ENCODE measurements at places on chromosomes 6 and 20.

DNA sequence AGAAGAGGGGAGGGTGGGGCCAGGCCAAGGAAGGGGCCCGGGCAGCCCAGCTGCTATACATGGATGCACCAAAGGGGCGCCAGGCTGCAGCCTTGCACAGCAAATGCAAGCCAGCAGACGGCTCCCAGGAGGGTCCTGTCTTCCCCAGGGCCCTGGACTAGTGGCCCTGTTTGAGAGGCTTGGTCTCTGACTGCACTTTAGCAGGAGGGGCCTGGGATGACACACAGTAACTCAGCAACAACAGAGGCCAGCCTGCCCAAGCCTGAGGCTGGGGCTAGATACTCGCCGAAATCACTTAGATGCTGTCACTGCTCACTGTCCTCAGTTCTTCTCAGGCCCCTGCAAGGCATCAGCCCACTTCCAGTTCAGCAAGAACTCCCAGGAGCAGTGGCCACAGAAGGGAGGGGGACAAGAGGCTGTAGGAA is 73.5 kb downstream of the TRAM2 start:
- no peak for DNase-seq

GRCh38 chr6:144769142-144769541 is 484.0 kb downstream of the UTRN start:
- DNase-seq: no peak

DNA sequence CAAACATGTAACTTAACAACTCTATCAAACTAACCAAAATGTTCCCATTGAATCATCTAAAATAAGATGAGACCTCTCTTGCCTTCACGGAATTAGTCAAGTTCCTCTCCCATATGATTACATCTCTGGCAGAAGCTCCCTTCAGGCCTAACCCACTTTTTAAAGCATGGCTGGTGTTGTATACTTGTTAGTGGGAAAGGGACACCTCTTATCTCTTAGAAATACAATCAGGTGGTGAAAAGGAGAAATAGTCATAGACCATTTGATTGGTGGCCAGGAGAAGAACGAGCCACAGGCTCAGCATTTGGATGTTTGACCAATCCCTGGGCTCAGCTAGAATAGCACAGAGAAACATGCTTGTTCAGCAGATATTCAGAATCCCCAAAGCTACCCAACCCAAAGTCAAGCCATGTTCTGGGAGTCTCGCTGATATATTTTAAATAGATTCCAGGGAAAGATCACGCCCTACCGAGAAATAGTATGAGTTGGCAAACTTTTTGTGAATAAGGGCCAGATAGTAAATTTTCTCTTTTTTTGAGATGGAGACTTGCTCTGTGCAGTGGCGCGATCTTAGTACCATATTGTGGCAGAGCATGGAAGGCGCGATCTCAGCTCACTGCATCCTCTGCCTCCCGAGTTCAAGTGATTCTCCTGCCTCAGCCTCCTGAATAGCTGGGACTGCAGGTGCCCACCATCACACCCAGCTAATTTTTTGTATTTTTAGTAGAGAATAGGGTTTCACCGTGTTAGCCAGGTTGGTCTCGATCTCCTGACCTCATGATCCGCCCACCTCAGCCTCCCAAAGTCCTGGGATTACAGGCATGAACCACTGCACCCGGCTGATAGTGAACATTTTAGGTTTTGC is 126.3 kb upstream of the MYLIP start:
- DNase-seq: no peak

DNA sequence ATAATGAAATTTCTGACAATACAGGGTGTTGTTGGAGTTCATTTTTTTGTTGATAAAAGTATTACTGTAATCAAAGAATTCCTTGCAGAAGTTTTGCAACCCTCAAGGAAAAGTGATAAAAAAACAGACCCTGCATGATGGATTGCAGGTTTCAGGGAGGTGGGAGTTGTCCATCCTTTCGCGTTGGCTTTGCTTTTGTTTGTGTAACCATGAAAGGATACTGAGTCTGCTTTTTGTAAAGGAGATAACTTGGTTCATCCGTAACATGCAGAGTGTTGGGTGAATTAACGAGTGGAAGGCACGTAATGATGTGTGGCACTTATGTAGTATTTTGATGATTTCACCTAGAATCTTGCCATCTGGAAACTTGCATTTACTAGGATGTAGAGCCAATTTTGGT is 23.6 kb downstream of the FOXO3 start:
- DNase-seq: no peak

DNA sequence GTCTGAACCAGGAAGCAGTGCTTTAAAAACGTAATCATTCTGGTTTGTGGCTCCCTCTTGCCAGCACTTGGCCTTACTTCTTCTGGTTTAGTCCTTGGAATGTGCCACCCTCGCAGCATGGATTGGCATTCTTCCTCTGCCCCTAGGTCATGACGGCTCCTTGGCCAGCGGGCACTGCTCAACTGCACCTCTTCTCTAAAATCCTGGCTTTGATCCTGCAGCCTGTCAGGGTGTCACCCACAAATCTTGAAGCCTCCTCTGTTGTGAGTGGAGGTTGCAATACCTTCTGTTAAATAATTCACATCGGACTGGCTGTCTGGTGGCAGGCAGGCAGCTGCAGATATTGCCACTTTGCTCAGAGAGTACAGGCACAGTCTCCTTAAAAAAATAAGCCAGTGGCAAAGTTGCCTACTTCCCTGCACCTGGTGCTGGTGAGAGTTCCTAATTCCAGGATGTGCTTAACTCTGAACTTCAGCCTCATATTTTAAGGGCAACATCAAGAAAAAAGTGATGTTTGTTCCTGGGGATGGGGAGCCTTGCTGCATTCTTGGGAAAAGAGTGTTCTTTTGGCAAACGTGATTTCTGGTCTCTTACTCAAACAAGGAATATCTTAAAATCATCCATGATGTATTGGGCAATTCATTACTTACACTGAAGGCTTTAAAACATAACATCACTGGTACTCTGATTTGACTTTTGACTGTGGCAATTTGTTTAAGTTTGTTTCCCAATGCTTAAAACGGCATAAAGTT is 179.8 kb downstream of the FOXA2 start:
- DNase-seq: no peak

DNA sequence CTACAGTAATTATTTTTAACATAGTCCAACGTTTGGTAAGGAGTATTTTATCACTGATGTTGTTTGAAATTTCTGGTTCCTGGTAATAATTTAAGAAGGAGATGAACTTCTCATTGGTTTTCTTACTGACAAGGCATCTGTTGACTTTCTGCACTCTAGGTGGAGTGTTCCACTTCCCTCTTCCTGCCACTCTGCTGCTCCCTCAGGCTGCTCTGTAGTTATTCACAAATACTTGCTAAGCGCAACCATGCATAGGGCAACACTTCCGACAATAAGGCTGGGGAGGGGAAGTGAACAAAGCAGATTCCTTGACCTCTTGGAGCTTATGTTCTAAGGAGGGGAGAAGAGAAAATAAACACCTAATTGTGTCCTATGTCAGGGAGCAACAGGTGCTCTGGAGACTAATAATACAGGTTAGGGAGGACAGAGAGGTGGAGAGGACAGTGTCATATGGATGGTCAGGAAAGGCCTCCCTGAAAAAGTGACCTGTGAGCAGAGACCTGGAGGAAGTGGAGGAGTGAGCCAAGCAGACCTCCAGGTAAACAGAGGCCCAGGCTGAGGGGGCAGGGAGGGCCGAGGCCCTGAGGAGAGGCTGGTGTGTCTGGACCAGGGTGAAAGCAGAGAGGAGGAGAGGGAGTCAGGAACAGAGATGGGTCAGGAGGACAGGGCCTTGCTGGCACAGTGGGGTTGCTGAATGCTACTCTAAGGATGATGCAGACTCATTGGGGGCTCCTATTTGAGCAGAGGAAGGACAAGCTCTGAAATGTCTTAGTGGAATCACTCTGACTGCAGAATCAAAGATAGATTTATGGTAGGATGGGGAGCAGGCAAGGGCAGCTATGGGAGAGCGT is 134.8 kb upstream of the SLC24A3 start:
- no peak for DNase-seq

DNA sequence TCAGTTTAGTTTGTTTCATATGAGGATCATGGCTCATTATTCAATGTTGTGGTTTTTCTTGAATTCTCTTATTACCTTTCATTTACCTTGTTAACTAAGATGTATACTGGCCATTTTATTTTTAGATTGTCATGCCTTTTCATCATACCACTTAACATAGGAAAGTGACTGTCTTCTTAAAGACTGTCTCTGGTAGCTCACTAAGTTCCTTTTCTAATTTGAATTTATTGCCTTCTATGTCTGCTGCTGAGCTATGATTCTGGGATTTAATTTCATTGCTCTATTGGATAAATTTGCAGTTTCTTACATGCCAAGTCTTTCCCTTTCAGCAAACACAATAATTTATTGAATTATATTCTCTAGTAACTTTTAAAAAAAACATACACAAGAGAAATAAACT is 49.5 kb upstream of the ANKEF1 start:
- no peak for DNase-seq

DNA sequence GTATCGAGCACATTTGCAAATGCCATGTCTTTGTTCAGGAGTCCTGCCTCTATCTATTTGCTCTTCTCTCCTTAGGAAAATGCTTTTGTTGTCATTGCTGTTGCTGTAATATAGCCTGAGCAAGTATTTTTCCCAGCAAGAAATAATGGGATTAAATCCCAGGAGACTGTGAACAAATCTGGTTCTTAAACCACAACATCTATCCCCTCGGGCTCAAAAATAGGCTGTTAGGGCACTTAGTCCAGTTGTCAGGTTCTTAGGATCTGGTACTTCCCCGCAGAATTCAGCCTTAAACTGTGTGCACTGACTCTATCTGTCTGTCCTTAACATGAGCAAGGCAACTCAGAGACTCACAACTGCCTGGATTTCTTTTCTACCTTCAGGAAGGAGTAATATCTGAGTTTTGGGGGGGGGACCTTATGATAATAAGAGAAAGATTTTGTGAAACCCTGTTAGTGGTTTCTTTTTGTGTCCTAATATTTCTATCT is 437.5 kb downstream of the HTR1B start:
- DNase-seq: no peak

DNA sequence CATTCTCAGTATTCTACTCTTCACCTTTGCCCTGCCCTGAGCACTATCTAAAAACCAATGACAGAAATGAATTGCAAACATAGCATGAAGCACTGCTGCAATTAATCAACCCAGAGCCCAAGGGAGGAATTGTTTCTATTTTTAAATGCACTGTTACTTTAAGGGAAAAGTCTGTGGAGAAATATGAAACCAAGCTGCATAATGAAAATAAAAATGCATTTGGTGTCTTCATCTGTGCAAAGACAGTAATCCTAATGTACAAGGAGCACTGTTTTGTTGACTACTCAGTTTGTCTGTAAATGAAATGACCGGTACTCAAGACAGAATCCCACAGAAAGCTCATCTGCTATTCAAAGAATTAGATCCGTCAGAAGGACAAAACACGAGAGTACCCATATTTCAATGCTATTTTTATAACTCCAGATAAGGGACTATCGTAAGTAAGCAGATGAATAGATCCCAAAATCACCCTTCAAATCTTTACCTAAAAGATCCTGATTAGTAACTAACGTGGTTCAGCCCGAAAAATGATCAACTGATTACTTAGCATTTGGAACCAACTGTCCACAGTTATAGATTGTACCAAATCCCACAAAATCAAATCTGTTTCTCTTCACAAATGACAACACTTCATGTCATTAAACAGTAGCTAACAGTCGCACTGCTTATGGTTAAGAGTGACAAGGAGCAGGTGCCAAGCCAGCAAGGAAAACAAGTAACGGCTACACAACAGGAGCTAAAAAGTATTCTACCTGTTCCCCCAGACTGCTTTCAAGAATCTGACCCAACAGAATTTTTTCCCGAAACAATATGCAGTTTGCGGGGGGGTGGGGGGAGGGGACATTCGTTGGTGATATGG is 2.4 kb downstream of the KIF13A start:
- DNase-seq: peak; percentile 16

DNA sequence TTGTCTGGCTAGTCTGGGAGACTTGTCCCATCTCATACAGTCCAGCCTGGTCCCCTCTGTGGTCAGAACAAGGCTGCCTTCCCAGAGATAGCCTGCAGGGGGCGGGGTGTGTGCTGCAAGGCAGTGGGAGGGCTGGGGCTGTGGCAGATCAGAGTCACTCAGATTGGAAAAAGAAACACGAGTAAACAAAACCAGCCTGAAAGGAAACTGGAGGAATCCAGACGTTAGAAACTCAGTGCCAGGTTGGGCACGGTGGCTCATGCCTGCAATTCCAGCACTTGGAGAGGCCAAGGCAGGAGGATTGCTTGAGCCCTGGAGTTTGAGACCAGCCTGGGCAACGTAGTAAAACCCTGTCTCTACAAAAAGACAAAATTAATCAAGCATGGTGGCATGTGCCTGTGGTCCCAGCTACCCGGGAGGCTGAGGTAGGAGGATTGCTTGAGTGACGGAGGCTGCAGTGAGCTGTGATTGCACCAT is 20.2 kb downstream of the LEMD2 start:
- peak; percentile 46 for DNase-seq

DNA sequence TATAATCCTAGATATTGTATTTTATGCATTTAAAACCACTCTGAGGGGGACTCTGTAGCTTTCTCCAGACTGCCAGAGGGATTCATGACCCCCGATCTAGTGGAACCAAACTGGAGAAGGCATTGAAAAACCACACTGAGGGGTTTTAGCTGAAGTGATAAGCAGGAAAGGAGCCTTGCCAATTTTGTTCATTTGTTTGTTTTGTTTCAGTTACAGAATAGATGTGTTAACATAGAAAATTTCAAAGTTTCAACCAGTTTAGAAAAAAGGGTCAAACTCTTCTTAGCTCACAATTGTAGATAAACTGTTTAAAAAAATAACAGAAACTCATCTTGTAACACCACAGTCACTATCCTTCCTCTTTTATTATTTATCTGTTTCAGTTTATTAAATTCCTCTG is 19.8 kb downstream of the TAB2 start:
- no peak for DNase-seq

DNA sequence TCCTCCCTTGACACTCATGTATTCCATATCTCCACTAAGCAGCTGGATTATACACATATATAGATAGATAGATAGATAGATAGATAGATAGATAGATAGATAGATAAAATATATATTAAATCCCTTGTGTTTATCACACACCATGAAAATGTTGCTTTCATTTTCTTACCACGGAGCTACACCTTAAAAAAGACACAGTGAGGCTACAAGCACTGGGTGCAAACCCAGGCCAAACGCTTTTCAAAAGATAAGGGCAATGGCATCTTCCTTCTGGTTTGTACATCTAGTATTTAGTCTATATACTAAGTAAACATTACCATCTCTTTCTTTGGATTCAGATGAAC is 377.1 kb downstream of the ESR1 start:
- DNase-seq: no peak

DNA sequence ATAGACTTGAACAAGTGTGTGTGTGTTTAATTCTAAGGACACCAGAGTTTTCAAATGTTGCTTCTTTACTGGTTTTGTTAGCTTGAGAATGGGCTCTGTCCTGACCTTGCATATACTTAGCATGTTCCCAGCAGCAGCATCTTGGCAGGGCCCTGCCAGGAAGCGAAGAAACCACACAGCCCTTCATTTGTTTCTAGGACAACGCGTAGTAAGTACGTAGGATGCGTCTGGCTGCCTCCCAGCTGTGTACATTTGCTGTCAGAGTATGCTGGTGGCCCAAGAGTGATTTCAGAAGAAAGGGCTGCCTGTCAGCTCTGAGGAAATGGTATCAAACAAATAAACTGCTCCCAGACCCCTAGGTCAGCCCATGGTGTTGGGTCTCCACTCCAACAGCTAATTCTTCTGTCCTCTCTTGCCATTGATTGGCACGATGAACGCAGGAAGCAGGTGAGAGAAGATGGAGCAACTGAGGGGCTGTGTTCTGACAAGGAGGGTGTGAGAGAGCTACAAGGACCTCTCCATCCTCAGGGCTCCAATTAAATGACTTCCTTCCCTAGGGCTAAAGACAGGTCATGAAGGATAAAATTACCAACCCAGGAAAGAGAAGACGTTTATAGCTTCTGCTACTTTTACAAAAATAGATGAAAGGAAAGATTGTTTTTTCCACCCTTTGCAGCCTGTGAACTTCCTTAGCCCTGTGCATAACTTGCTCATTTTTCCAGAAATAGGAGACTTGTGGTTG is 55.9 kb upstream of the HDDC2 start:
- no peak for DNase-seq
